ENCODE measurements at places on chromosomes 4 and X.

- no peak for DNase-seq
Measured at GRCh38 chr4:147195386-147195785, 249.7 kb upstream of the TTC29 start.

- no peak for DNase-seq
Measured at GRCh38 chr4:183366206-183366835, 44.1 kb upstream of the CLDN24 start.

GRCh38 chr4:78864405-78865024 is 74.7 kb downstream of the PAQR3 start:
- no peak for DNase-seq

GRCh38 chr4:76301775-76302162 is 4.8 kb upstream of the STBD1 start:
- DNase-seq: no peak

DNA sequence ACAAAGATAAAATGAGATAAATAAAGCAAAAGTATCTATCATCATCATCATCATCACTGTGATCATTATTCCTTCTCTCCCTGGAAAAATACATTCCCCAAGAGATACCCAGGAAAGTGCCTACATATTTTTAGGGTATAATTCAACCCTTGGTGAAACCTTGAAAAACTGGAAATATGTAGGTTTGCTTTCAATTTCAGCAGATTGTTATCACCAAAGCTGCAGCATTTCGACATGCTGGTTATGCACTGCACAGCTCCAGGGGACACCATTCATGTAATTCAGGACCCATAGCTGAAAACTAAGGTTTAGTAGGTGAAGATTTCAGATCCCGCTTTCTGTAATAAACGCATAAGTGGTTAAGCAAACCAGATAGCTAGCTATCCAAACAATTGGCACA is 28.4 kb upstream of the FBXW7 start:
- no peak for DNase-seq

DNA sequence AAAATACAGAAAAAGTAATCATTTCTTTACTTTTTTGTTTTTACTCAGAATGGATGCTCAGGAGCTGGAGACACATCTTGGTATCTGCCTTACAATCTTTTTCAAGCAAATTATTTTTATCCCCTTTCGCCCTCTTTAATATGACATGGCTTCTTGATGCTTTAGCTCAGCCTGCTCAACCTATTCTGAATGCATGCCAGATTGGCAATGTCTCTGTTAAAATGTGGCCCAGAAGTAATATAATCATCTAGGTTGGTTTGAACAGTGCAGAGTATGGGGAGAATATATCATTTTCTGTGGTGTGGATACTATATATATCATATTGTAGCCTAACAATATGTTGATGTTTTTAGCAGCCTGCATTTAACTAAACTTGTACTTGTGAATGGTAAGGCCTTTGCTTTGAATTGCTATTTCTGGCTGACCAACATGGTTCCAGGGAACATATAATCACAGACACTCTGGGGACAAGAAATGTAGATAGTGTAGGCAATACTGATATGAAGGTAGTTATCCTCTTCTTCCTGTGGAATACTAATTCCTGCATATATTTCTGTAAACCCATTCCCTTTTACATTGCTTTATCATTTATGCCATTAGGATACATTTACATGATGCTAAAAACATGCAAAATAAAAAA is 282.7 kb downstream of the PPP3CA start:
- DNase-seq: no peak

- DNase-seq: no peak
Measured at GRCh38 chrX:153401133-153401764, at the start of gene PNMA6E. PNMA6E (minus strand) TSS chrX:153401350; CDS start chrX:153398849, 2,501 bp downstream.

DNA sequence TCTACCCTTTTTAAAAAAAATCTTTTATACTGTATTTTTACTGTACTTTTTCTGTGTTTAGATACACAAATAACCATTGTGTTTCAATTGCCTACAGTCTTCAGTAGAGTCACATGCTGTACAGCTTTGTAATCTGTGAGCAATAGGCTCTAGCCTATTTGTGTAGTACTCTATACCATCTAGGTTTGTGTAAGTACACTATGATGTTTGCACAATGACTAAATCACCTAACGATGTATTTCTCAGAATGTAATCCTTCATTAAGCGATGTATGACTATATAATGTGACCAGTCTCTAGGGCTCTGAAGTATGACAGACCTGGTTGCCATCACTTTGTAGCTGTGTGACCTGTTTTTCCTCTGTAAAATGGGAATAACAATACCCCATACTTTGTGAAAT is 14.2 kb upstream of the DCAF4L1 start:
- no peak for DNase-seq

DNA sequence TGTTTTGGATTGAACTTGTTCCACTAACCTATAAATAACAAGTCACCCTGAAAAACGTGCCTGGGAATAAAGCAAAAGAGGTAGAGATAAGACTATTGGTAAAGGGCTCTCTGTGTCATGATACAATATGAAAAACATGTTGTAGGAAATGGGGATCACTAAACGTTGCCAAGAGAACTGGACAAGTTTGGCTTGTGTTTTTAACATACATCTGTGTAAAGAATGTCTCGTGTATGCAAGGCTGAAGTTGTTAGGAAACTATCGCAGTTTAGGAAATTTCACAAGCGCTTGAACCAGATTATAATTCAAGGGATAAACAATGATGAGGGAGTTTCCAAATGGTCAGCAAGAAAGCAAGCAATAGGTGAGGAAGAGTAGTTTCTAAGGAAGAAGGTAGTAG is 655.8 kb downstream of the PCDH7 start:
- no peak for DNase-seq

DNA sequence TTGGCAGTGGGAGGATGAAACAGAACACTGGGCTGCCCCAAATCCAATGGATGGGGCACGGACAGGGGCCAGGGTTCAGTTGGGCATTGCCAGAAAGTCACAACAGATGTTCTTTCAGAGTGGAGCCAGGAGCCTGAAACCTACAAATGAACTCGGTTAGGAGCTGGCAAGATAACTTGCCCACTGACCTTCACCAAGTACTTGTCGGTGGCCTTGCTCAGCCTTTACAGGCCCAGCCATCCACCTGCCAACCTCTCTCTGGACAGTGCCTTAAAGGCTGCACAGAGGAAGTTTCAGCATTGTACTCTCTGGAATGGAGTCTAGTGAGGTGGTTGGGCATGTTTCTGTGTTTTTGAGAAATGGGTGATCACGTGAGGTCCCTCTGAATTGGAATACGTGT is 87.1 kb upstream of the USP9X start:
- DNase-seq: no peak

DNA sequence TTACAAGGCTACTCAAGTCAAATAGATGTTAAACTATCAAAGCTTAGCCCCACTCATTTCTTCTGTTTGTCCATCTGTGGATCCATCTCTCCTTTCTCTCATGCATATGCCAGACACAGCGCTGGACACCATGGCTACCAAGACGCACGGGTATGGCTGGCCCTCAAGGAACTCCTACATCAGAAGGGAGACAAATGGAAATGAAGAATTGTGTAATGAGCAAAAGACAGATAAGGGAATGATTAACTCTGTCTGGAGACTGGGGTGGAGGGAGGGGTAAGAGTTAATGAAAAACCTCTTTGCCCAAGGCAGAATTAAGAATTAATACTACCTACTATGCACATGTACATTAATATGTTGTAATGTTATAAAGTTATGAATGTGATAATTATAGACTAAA is 88.1 kb downstream of the MGST2 start:
- no peak for DNase-seq

GRCh38 chrX:72495046-72495445 is 77.6 kb downstream of the HDAC8 start:
- DNase-seq: no peak

DNA sequence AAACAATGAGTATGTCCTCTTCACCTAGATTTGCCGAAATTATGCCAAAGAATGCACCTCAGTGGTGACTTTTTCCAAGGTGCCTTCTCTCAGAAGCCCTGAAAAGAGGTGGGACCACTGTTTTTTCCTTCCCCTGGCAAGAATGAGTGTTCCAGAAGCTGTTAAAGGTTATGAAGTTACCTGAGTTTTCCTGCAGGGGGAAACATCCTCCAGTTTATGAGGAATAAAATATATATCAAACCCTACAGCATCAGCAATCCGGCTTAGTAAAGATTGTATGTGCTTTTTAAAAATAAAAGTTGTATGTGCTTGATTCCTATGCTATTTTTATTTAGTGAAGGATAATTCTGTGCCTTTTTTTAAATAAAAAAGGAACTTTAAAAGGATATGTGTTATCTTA is 73.3 kb downstream of the RBM46 start:
- DNase-seq: no peak

GRCh38 chr4:53714236-53715140 is 123.2 kb upstream of the LNX1 start:
- DNase-seq: no peak

GRCh38 chr4:140854168-140854567 is 98.0 kb upstream of the TBC1D9 start:
- DNase-seq: no peak

DNA sequence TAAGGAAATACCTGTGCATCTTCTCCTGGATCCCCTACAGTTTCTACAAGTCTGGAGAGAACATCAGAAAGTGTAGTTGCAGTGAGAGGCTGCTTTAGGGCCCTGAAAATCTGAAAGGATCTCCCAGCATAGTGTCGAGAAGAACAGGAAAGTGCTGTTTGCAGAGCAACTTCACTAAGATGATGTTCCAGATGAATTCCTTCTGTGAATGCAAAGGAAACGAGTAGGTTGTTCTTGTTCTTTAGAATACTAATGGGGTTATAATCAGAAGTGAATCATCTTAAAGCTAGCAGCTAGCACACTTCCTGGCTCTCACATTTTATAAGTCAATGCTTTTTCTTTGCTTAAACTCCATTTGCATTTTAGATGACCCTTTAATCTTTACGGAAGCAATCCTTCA is 53.7 kb downstream of the ZAR1 start:
- no peak for DNase-seq

- no peak for DNase-seq
Measured at GRCh38 chr4:148017801-148018200, 285.9 kb downstream of the ARHGAP10 start.

- no peak for DNase-seq
Measured at GRCh38 chrX:134570899-134571298, 87.4 kb downstream of the PLAC1 start.

Measured in effector memory CD4-positive, alpha-beta T cell (primary cell).